ENCODE measurements at places on chromosomes 5 and 9.
A peak's percentile ranks its signal among the peaks of the same experiment; 100 is the strongest.

- DNase-seq, result no peak
Measured at GRCh38 chr9:23824830-23825591, 1.0 kb downstream of the ELAVL2 start.

DNA sequence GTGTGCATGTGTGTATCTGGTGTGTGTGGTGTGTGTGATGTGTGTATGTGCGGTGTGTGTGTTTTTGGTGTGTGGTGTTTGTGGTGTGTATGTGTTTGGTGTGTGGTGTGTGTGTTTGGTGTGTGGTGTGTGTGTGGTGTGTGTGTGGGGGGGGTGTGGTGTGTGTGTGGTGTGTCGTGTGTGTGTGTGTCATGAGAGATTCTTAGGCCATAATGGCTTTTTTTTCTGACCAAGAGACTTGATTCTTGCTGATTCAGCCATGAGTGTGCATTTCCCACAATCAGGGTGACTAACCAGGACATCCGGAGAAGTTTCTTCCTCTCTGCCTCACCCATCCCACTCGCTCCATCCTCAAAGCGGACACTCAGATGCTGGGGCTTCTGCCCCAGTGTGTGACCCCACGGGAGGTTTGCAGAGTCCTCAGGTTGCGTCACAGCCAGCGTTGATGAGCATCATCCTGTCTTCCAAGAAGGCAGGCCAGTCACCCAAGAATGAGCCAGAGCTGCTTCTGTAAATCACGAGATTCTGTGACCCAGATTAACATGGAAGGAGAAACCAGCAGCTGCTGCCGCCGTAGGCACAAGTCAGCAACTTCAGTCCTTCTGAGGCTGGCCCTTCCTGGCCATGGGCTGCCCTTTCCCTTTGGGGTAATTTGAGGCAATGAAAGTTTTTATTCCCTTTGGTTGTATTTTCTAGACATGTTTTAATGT lies 12.5 kb upstream of the CTSL start:
- DNase-seq, result no peak

GRCh38 chr5:118723021-118723338 lies 265.4 kb downstream of the DTWD2 start:
- no peak for DNase-seq

DNA sequence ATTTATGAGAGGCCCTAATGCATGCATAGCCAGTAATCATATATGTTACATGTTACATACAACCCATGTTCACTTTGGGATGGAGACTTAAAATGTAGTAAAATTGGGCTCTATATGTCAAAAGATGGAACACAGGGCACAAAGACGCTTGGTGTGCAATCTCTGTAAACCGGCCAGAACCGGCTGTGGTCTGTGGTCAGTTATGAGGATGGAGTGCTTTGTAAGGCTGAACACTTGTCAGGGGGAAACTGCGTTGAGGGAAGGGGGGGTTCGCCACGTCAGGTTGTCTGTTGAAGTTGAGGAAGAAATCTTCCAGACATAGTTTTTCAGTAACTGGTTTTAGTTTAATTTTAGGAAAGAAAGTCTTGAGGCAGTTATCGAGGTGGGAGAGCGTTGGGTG lies 2.7 kb upstream of the CKMT2 start:
- no peak for DNase-seq

GRCh38 chr9:101467690-101468089 lies 32.1 kb upstream of the ALDOB start:
- no peak for DNase-seq

DNA sequence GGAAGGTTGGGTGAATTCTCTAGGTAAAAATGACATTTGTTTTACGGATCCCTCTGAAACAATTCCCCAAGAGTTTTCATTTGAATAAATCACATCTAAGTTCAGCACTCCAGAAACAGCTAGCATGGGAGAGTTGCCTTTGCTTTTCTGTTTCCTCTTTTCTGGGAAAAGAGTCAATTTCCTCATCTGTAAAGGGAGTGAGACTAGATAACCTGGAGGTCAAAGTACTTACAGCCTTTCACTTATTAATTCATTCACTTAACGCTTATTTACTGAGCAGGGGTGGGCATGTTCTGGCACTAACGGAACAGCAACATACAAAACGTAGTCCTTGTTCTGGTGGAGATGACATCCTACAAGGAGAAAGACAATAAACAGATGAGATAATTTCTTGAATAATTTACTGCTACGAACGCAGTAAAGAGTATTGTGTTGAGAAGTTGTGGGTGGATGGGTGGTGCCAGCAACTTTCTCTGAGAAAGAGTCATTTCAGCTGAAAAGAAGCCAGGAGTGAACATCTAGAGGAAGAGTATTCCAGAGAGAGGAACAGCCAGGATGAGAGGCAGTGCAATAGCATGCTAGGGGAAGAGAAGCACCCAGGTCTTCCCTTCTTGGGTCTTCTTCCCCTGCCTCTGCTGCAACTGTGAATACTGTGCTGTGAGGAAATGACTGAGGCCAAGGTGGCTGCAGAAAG lies 335.6 kb downstream of the ZSWIM6 start:
- DNase-seq, result no peak

- no peak for DNase-seq
Measured at GRCh38 chr9:84226126-84226525, 114.4 kb downstream of the SLC28A3 start.

- DNase-seq, result peak; percentile 90
Measured at GRCh38 chr5:67165526-67166459, 30.8 kb downstream of the CD180 start.

DNA sequence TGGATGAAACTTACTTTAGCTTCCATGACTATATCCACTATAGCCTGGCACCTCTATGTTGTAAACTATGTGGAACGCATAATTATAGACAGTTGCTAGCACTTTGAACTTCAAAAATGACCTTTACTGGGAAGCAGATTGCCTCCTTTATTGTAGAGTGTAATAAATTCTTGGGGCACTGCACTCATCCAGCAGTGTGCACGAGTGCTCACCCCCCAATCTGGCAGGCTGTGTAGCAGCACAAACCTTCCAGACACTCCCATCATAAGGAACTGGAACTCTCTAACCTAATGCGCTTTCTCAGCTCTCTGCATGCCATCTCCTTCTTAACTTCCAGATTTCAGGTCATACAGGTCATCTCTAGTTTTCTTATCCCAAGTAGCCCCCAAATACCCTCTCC lies 1.5 kb upstream of the PDE6A start:
- DNase-seq, result no peak

- no peak for DNase-seq
Measured at GRCh38 chr5:54013556-54014194, 296.7 kb downstream of the ARL15 start.

GRCh38 chr5:97495301-97495700 lies 312.3 kb upstream of the RIOK2 start:
- DNase-seq, result no peak

DNA sequence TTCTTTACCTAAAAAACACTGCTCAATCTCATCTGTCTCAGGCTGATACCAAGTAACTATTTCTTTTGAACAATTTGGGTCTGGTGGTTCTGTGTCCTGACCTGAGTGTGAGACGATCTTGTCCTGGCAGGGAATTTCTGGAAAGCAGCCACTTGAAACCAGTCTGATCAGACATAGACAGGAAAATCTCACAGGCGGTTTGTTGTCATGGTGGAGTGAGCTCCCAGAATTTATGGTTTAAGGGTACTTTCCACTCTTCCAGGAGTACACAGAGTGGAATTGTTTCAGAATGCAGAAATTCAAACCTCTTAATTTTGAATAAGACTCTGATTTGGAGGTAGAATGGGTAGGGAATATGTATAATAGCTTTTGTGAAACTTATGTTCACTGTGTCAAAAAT lies 268.2 kb downstream of the ISL1 start:
- no peak for DNase-seq

DNA sequence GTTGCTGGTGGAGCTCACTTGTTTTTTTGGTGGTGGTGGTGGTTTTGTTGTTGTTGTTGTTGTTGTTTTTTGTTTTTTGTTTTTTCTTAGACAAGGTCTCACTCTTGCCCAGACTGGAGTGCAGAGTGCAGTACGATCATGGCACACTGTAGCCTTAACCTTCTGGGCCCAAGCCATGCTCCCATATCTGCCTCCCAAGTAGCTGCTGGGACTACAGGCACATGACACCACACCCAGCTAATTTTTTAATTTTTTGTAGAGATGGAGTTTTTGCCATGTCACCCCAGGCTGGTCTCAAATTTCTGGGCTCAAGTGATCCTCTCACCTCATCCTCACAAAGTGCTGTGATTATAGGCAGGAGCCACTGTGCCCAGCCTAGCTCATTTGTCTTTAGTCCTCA lies 53.5 kb downstream of the NUP214 start:
- no peak for DNase-seq

DNA sequence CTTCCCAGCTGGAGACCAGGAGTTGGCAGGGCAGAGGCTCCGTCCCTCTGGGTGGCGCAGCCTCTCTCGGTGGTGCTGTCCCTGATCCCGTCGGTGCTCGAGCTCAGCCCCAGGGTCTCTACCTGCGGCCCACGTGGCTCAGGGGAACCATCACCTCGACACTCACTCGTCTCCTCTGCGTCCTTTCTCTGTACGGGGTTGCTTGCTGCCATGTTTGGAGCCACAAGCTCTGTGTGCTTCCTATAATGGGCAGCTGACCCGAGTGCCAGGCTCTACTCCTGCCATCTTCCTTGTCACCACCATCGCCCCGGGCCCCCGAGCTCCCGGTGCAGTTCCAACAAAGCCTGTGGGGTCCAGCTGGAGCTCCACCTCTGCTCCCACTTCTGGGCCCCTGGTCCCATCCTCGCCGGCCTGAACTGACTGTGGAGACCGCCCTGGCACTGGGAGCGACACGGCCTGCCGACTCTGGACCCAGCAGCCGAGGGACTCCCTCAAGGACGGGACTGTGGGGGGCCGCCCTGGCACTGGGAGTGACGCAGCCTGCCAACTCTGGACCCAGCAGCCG lies 5.0 kb downstream of the FBXW5 start:
- no peak for DNase-seq

GRCh38 chr9:33157960-33158842 lies 8.9 kb downstream of the B4GALT1 start:
- no peak for DNase-seq

- DNase-seq, result no peak
Measured at GRCh38 chr9:13139641-13140171, 139.8 kb downstream of the MPDZ start.

DNA sequence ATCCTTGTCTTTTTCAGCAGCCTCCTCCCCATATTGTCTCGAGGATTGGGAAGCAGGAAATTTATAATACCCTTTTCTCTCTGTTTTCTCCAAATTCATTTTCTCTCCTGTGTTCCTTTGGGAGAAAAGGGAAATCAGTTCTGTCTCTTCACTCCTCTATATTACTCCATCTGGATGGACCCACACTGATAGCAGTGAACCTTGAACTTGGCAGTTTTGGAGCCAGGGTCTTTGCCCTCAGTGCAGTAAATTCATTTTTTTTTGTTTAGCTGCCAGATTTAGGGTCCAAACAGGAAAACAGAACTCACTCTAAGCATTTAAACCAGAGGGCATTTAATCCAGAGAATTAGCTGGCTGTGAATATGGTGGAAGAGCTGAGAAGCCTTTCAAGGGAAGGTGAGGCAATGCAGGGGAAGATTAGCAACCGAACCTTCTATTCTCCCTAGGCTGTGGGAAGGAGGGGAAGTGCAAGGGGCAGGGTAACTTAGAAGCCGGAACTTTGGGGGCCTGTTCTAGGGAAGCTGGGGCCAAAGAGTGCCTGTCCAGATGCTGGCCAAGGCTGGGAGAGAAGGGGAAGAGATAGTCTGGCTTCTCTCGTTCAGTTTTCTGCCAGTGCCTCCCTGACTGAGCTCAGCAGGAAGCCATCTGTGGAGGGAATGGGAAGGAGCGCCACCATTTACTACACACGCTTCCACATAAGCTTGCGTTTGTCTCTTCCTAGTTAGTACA lies 16.3 kb upstream of the NPR2 start:
- no peak for DNase-seq

- DNase-seq, result no peak
Measured at GRCh38 chr5:8788246-8788645, 757.6 kb downstream of the SEMA5A start.

DNA sequence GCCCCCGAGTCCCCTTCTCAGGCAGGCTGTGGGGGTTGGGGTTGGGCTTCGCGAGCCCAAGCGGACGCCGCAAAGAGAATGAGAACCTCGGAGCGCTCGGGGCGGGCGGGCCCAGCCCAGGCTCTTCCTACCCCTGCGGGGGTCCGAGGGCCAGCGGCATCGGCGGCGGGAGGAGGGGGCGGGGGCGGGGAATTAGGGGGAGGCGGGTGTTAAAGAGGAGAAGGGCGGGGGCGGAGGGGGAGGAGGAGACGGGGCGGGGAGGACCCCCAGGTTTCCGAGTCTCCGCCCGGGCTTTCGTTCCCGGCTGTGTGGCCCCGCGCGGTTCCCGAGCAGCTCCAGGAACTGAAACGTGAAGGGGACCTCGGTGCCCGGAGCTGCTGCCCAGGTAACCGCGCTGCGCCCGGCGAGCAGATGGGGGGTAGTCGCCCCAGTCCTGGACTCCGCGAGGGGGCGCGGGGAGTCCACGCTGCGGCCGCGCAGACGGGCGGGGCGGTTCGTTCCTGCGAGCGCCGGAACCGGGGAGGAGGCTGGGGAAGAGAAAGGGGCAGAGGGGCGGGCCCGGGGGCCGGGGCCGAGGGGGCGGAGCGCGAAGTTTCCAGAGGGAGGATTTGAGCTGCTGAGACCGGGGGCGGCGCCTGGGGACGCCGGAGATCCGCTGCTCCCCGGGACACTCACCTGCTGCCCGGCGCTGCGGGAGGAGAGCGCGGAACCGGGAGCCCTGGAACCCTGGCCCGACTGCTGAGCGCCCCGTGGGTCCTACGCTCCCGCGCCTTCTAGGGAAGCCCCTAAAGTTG lies 38.4 kb upstream of the PLEKHG4B start:
- peak; percentile 63 for DNase-seq

- no peak for DNase-seq
Measured at GRCh38 chr5:140566665-140567064, 2.0 kb downstream of the SLC35A4 start.

DNA sequence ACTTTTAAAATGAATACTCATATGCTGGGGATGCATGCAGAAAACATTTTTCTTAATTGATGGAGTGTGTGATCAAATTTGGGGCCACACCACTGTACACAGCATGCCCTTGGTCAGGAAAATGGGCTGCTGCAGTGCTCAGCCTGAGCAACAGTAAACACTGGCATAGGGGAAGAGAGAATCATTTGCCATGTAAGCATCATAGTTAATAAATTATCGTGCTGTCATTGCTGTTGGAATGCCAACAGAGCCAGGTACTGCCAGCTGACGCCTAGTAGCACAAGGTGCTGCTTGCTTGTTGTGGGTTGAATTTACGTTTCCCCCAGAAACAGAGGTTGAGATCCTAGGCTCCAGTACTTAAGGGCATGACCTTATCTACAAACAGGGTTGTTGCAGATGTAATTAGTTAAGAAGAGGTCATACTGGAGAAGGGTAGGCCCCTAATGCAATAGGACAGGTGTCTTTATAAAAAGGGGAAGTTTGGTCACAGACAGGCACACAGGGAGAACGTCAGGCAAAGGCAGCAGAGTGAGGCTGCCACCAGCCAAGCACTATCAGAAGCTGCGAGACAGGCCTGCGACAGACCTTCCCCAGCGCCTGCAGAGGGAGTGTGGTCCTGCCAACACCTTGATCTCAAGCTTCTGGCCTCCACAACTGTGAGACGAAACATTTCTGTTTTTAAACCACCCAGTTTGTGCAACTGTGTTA lies 25.3 kb downstream of the DAP start:
- DNase-seq, result peak; percentile 43

DNA sequence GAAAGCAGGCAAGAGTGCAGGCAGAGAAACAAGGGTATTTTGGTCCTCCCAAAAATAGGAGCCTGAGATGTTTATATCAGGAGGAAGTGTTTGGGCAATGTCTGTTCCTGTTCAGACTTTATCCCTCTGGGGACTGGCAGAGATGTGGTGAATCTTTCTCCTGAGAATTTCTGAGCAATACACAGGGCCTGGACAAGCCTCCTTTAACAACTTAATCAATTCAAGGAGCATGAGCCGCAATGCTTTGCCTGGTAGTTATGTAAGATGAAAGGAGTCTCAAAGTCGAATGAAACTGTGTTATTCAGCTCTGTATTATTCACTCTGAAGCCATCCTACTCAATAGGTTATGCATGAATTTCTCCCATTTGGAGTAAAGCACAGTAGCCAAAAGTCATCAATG lies 365.6 kb downstream of the MAN2A1 start:
- no peak for DNase-seq
